Mucosa of gallbladder (tissue), 1 donor: ENCODE measurements at places on chromosomes 1 and 21. TPM values are rescaled to one million over a fixed set of nuclear protein-coding genes. Genes with fewer than 3 reads are reported as not detected.

The EDARADD gene
- total RNA-seq: 7.4 TPM

The DEDD gene
- 38.7 TPM for total RNA-seq

The TATDN3 gene
- 10.1 TPM for total RNA-seq

The ANKRD65 gene
- total RNA-seq: 10.1 TPM

The KLF17 gene
- total RNA-seq: not detected

The IKBKE gene
- 11.7 TPM for total RNA-seq

The SLC30A2 gene
- total RNA-seq: 166 TPM

The CHRM3 gene
- total RNA-seq: 4.4 TPM

The PTP4A2 gene
- total RNA-seq: 274 TPM

The C1orf185 gene
- total RNA-seq: not detected

The CREB3L4 gene
- 18.5 TPM for total RNA-seq

The BARHL2 gene
- not detected for total RNA-seq

DNA sequence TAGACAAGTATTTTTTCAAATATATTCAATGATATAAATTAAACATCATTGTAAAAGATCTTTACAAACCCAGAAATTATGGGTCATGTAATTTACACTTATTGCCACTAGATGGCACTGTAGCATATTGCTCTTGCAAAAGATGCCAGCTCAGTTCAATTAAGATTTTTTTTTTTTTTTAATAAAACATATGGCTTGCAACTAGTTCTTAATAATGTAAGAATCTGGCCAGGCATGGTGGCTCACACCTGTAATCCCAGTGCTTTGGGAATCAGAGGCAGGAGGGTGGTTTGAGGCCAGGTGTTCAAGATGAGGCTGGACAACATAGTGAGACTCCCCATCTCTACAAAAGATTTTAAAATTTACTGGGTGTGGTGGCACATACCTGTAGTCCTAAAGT is 49.4 kb upstream of the DESI2 start:
- DNase-seq: no peak

DNA sequence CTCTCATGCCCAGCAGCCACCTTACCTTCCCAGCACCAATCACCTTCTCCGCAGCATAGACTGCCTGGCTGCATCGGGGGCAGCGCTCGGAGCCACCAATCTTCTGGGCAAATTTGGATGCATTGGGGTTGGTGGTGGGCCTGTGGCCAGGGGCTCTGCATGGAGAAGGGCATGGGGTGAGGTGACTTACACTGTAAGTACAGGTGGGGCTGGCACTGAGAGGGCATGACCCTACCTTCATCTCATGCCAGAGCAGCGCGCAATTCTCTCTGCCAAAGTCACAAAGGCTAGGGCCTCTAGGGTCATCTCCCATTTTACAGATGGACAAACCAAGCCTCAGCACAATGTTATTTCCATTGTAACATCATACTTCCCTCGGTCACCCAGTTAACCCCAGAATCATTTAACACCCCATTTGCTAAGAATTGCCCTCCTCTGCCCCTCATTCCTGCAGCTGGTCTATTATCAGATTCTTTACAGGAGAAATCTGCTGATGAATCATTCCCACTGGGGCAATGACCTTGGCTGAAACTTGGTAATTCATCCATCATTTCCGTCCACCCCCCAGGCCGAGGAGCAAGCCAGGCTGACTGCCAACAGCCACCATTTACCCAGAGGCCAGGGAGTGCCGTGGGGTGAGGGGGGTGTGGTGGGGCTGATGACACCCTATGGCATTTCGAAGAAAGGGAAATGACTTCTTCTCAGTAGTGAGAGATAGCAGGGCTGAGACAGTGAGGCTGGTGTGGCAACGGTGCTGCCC is 17.9 kb downstream of the CSRP1 start:
- DNase-seq: peak; percentile 74

- no peak for DNase-seq
Observed at GRCh38 chr21:43733060-43733459, 14.1 kb downstream of the PDXK start.

GRCh38 chr1:60924964-60925798 is 157.2 kb upstream of the NFIA start:
- DNase-seq: peak; percentile 27

GRCh38 chr1:150406483-150406882 is 42.5 kb downstream of the RPRD2 start:
- no peak for DNase-seq

DNA sequence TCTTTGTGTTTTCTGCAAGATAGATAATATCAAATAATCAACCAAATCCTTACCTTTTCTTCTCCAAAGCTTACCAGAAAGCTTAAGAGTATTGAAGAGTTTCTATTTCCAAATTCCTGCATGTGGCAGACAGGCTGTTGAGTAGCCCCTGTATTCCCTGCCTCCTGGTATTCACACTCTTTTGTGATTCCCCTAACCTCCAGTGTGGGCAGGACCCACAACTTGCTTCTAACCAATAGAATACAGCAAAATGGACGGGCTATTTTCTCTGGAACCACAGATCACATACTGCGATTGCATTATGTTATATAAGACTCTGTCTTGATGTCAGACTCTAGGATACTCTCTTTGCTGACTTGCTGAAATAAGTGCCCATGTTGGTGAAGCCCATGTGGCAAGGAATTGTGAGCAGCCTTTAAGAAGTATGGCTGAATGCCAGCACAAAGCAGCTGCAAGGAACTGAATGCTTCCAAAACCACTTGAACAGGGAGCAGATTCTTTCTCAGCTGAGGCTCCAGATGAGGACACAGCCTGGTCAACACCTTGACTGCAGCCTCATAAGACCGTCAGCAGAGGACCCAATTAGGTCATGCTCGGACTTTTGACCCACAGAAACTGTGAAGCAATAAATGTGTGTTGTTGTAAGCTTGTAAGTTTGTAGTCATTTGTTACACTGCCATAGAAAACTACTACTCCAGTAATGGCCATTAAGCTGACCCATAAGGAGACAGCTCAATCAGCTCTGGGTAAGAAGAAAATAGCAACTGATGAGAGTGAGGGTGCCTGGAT is 47.9 kb upstream of the PLXNA2 start:
- no peak for DNase-seq

DNA sequence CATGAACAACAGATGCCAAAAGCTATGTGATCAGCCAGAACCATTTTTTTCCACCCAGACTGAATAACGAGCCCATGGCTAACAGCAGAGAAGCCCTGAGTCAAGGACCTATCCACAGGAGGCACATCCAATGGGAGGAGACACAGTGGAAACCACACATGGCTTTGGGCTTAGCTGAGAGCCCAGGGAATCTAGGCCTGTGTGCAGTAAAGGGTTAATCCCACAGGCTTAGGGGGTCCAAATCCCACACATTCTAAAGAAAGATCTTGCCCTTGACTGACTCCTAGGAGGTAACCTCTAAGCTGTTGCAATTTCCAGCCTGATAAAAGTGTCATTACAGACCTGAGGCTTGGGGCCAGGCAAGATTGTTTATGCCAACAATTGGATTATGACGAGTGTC is 194.5 kb downstream of the DSCAM start:
- DNase-seq: no peak

GRCh38 chr1:222940095-222940494 is 125.3 kb downstream of the DISP1 start:
- no peak for DNase-seq

GRCh38 chr1:98333406-98333805 is 328.1 kb upstream of the SNX7 start:
- no peak for DNase-seq

DNA sequence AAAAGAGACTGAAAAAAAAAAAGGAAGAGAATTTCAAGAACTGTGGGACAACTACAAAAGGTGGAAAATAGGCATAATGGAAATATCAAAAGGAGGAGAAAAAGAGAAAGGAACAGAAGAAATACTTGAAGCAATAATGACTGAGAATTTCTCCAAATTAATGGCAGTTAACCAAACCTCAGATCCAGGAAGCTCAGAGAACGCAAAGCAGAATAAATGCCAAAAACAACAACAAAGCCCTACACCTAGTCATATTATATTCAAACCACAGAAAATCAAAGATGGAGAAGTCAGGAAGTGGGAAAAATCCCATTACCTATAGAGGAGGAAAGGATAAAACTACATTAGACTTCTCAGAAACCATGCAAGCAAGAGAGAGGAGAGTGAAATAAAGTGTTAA is 20.7 kb upstream of the AHCYL1 start:
- no peak for DNase-seq

- no peak for DNase-seq
Observed at GRCh38 chr1:245590726-245591125, 435.9 kb downstream of the KIF26B start.

- no peak for DNase-seq
Observed at GRCh38 chr21:33028287-33028670, 2.5 kb downstream of the OLIG2 start.
